ENCODE measurements at places on chromosomes 5 and 9. TPM values are rescaled to one million over a fixed set of nuclear protein-coding genes. Genes with fewer than 3 reads are reported as not detected.

DNA sequence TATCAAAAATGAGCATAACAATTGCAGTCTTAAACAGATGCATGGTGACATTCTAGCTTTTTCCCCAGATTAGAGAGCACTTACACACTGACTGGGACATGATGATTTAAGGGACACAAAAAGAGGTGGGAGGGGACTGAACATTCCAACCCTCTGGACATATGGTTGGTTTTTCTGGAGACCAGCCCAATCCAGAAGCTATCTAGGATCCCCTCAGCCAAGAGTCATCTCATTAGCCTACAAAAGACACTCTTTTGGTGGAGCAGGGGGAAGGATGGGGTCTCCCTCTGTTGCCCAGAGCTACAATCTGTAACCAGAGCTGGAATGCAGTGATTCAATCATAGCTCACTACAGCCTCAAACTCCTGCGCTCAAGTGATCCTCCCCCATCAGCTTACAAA lies 97.3 kb upstream of the IQGAP2 start:
- no peak overlapping the region for H3K4me3 ChIP-seq
- no peak overlapping the region for H3K27ac ChIP-seq
- H3K27me3 ChIP-seq: peaks cover 2% of the 10 kb centered on the region
- no peaks in the 10 kb centered on the region for H3K4me1 ChIP-seq
- no peaks in the 10 kb centered on the region for H3K36me3 ChIP-seq

DNA sequence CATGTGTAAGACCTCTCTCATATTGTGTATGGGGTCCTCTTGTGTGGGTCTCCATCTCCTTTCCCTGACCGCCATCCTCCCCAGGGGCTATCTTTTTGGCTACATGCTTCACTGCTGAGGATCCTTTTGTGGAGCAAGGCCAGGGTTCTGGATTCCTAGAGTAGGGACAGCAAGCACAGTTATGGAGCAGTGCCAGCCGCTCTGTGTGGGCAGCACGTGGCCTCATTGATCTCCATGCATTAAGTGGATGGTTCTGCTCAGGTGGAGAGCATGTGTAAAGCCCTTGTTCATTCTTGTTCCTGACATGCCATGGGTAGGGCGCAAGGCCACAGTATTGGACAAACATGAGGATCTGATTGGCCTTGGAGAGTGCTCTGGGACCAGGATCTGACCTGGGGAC lies 8.9 kb downstream of the PHF2 start:
- no peaks in the 10 kb centered on the region for H3K27me3 ChIP-seq
- H3K4me1 ChIP-seq: peaks cover 6% of the 10 kb centered on the region
- no peak overlapping the region for H3K27ac ChIP-seq
- H3K4me3 ChIP-seq: no peak overlapping the region
- no peaks in the 10 kb centered on the region for H3K36me3 ChIP-seq

DNA sequence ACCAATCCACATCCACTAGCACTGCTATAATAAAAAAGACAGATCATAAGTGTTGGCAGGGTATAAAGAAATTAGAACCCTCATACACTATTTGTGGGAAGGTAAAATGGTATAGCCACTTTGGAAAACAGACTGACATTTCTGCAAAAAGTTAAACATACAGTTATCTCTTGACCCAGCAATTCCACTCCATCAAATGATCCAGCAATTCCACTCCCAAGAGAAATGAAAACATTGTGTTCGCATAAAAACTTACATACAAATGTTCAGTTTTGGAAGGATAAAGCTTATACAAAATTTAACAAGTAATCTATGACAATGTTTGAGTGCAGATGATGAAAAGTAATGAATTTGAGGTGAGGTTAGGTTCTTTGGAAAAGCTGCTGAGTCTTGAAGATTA lies 2.1 kb downstream of the KIF27 start:
- DNase-seq: no peak
- H3K36me3 ChIP-seq: no peaks in the 10 kb centered on the region
- peaks cover 10% of the 10 kb centered on the region for H3K4me1 ChIP-seq

- no peak overlapping the region for H3K4me3 ChIP-seq
- no peaks in the 10 kb centered on the region for H3K36me3 ChIP-seq
- no peak overlapping the region for H3K27ac ChIP-seq
Observed at GRCh38 chr5:151208481-151208914, 15.4 kb downstream of the CCDC69 start.

DNA sequence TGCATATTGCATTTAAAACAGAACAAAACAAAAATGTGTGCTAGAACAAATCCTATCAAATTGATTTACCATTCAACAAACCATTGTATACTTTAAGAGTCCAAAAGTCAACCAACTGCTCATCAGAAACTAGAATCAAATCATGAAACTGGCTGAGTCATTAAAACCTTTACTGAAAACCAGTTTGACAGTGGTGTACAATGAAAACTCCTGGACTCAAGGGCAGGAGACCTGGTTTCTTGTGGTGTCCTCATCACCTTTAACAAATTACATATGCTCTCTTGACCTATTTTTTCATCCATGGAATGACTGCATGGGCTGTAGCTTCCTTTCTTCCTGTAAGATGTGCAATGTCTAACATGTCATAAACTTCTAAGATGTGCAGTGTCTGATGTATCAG lies 315.3 kb upstream of the SLC30A5 start:
- no peak overlapping the region for H3K4me3 ChIP-seq
- no peaks in the 10 kb centered on the region for H3K36me3 ChIP-seq
- H3K4me1 ChIP-seq: no peaks in the 10 kb centered on the region
- H3K27me3 ChIP-seq: no peaks in the 10 kb centered on the region
- no peak for DNase-seq
- no peak overlapping the region for H3K27ac ChIP-seq

CNTNAP3B gene
- 80.4 TPM for total RNA-seq
